Cerebellar cortex (tissue), 1 donor: ENCODE measurements at places on chromosomes 12 and 14.

GRCh38 chr12:111268738-111269572 lies 99.9 kb downstream of the PHETA1 start:
- DNase-seq = no peak

DNA sequence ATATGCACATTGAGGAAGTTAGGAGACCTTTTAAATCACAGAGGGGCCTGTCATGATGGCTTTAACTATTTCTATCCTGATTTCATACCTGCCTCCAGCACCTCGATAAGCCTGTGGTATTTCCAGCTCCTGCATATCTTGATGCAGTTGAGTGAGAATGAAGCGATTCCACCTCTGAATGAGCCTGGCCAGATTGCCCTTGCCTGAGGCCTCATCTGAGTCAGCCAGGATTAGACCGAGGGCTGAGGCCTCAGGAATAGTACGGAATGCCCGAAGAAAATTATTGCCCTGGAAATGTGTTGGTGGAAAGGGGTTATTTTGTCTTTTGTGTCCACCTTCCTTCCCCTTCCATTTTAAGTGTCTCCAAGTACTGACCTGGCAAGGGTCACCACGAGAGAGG lies 8.4 kb upstream of the CNPY2 start:
- DNase-seq = no peak

DNA sequence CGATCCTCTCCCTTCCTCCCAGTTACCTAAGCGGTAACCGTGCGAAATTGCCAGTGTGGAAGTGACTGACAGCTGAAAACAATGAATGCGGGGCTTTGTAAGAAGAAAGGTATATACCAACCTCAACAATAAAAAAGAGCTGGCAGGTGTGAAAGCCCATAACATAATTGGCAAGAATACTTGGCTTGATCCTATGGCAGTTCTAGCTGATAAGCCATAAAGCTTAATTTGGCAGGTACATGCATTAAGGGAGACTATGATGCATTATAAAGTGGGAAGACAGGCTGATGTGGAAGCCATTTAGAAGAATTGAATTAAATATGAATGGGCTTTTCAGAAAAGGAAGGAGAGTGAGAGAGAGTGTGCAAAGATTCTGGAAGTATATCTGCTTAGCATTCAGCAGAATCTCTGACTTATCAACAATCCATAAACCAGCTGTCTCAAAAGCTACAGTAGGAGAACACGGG lies 71.3 kb downstream of the CRACR2A start:
- no peak for DNase-seq

DNA sequence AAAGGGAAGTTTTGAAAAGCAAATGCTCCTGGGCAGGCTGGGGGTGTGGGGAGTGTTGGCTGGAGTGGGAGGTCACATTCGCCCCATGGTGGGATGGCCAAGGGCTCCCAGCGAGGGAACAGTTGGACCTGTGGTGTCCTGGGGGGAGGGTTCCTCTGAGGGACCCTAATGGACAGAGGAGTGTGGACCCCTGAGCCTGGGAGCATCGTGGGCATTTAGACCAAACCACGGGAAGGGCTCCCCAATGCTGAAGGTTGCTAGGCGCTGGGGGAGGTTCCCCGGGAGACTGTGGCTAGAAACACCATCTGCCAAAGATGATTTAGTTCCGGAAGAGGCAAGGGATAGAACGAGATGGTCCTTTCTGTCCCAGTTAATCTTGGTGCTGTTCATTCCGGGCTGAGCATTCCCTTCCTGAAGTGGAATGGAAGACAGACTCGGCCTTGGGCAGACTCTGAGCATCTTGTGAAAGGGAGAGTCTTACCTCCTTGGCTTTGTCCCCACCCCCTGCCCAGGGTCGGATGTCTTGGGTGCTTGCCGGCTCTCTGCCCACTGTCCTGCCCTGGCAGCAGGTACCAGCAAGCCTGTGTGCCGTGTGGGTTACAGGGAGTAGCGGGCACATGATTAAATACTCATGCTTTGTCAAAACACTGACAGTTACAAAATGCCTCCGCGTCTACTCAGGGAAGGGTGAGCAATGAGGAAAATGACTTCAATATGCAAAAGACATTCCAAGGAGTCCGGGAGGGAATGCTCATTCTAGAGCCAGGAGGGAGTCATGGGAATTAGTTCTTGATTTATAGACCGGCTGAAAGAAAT lies 215.9 kb downstream of the CACNA1C start:
- DNase-seq = peak; percentile 76

DNA sequence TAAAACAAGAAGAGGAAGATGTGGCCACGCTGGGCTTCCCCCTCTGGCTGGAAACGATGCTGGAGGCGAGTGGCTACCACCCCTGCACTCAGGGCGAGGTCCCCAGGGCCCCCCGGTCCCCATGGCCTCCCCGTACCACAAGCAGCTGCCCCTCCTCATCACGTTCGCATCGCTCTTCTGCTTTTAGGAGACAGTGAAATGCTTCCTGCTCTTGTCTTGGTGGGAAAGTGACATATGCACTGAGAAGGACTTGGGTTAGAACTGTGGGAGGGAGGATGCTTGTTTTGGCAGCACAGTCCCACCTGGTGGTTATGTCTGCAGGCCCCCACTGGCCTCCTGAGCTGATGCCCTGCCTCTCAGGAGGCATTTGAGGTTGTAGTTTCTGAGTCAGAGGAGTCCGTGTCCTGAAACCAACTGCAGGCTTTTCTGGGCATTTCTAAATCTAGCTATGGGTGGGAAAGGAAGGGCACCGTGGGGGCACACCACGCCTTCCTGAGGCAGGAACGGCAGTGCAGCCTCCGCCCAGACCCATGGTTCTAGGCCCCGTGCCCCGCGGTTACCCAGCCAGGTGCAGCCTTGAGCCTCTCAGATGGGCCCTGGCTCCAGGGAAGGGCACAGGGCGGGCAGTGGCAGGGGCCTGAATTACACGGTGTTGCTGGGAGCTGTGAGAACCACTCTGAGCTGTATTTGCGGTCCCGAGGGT lies 139.3 kb downstream of the ADGRD1 start:
- no peak for DNase-seq

DNA sequence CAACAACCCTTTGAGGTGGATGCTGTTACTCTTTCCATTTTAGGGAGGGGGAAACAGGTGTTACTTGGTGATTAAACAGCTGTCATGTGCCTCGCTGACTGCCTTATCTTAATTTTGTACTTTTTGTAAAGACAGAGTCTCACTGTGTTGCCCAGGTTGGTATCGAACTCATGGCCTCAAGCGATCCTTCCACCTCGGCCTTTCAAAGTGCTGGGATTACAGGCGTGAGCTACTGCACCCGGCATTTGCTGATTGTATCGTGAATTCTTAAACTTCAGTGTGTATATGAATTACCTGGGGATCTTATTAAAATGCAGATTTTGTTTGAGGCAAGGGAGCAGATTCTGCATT lies 659 bp downstream of the PSMD9 start:
- no peak for DNase-seq

DNA sequence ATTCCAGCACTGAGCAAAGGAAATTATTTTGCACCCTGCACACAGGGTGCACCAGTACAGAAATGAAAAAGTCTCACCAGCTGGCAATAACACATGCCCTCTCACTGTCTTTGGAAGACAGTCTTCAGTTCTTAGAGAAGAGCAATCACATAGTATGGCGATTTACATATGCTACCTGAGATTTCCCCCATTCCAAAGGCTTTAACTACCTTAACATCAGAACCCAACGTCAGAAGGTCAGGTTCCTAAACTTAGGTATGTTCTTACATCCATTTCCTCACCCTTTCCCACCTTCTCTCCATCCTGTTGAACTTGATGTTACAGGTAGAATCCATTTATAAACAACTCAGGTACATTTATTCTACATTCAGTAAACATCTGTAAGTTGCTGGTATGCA lies 167.8 kb downstream of the PAWR start:
- DNase-seq = no peak

- DNase-seq = no peak
These were observed 50.3 kb downstream of the DAD1 start for GRCh38 chr14:22538671-22539228.

DNA sequence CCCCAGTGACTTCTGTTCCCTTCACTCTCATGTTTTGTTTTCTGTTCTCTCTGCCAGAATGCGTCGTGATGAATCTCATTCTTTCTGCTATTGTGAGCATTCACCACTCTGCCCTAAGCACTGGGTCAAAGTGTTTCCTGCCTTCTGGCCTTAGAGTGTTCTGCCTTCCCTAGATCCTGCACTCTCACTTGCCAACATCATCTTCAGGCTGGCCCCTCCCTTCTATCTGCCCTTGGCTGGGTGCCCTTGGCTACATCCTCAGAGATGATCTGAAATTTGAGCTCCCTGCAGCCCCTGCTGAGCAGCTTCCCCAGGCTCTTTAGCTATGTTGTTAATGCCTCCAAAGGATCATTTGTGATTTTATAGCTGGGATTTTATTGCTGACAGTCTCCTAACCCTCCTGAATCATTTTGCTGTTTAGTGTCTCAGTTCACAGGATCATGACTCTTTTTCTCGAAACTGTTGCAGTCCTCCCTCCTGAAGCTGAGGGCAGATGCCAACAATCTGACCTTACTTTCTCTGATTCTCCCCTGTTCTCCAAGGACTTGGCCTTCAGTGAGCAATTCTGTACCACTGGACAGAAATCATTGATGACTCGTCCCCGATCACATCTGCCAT lies 4.5 kb downstream of the DHRS2 start:
- peak; percentile 71 for DNase-seq

DNA sequence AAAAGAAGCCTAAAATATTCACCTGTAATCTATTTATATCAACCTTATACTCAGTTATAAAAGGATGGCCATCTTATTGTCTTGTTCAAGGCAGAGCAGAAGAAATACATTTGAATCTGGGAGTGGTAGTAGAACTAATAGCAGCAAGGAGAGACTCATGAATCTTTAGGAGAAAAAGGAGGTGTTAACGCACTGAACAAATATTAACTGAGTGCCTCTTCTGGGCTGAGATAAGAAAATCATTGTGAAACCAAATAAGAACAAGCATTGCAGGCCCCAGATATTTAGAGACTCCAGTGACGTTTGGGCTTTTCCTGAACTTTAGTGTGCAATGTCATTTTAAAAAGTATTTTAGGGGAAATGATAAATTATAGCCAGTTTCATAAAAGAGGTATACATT lies 790.6 kb downstream of the DIO2 start:
- DNase-seq = no peak

DNA sequence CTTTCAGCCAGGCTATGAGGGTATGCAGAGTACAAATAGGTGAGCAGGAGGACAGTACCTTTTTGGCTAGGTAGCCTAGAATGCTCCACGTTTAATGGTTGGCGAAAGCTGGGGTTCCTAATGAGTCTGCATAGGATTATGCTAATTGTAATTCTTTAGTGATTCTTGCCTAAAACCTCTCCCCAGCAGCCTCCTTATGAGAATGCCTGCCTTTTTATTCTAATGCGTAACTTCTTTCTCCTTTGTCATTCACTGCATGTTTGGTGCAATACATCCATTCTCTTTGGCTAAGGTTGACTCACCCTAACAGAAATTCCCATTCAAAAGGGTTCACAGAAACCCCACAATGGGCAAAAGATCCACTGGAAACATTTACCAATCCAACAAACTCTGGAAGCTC lies 752.2 kb downstream of the FSCB start:
- no peak for DNase-seq

GRCh38 chr14:93295541-93296220 lies 37.2 kb downstream of the BTBD7 start:
- no peak for DNase-seq

- DNase-seq = peak; percentile 76
These were observed 136.4 kb downstream of the CNTN1 start for GRCh38 chr12:40828593-40828990.

DNA sequence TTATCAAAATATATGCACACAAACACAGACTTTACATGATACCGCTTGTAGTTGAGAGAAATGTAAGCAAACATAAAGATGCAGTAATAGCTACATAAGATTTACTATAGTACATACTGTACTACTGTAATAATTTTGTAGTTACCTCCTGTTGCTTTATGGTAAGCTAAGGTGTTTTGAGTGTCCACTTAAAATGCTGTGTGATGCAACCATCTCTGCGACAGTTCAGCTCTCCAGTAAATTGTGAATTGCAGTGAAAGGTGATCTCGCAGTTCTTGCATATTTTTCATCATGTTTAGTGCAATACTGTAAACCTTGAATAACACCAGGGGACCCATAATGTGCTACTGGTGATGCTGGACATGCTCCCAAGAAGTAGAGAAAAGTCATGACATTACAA lies 21.6 kb downstream of the ZC3H14 start:
- DNase-seq = no peak

- DNase-seq = no peak
These were observed 494.3 kb upstream of the ATXN7L3B start for GRCh38 chr12:74043343-74043742.

GRCh38 chr12:124928095-124928911 lies 13.9 kb upstream of the UBC start:
- peak; percentile 34 for DNase-seq

DNA sequence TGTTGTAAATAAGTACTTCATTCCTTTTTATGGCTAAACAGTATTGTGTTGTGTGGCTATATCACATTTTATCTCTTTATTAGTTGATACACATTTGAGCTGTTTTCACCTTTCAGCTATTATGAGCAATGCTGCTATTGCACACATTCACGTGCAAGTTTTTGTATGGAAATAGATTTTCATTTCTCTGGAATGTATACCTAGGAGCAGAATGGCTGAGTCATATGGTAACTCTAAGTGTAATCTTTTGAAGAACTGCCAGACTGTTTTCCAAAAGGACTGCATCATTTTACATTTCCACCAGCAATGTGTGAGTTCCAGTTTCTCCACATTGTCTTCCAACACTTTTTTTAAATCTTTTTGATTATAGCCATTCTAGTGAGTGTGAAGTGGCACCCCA lies 134.0 kb downstream of the SRGAP1 start:
- DNase-seq = no peak

DNA sequence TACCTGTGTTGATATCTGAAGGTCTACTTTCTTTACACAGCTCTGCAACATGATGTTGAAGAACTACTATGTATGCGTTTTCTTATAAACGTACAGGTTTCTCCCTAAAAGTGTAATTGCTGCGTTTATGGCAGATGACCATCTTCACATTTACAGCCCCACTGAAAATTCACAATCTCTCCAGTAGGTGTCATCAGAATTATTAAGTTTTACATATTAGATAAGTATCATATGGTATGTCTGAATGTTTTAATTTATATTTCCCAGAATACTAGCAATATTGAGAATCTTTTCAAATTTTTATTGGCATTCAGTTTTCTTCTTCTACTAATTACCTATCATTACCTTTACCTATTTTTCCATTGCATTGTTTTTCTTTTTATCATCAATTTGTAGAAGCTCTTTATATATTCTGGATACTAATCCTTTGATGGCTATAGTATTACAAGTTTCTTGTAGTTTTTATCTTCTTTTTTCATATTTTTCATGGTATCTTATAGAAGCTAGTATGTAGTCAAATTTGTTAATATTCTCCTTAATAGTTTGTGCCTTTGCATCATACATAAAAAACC lies 123.5 kb downstream of the CAPZA3 start:
- DNase-seq = peak; percentile 4

GRCh38 chr12:66352197-66352596 lies 49.9 kb downstream of the HELB start:
- DNase-seq = peak; percentile 18
